Aorta (tissue), 5 donors: ENCODE measurements at places on chromosomes 16 and 17.

- no peak for DNase-seq
These were observed 9.6 kb upstream of the METTL16 start for GRCh38 chr17:2521257-2521656.

DNA sequence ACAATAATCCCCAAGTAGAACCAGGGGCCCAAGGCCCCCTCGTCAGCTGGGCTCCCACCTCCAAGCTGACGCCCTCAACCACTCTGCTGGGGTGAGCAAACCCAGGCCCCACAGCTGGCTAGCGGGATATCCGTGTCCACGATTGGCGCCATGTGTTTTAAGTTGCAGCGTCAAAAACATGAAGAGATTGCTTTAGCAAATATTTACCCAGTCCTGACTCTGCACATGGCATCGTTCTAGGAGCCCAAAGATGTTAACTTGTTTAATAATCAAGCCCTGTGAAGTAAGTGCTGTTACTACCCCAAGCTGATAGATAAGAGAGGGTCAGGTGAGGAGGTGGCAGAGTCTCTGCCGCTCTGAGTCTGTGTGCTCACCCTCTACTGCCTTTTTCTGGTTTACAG, 344 bp upstream of the SEPTIN12 start:
- DNase-seq: no peak

DNA sequence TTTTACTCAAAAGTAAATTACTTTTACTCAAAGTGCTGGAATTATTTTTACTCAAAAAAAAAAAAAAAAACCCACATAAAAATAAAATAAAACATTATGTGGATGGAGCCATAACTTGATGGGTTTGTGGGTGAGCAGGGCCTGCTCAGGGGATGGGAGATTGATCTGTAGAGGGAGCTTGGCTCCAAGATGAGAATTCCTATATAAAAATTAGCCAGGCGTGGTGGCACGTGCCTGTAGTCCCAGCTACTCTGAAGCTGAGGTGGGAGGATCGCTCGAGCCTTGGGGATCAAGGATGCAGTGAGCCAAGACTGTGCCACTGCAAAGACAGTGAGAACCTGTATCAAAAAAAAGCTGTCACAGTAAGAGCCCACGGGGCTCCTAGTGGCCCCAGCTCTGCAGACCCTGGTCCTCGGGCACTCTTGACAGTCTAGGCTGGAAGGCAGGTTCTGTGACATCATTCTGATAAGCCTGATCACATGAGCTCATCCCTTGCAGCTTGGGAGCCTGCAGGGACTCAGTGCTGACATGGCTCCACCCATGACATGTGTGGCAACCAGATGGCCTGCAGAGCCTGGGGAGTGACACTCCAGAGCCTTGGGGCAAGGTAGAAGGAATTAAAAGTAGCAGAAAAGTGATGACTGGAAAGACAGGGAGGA, 42.5 kb downstream of the ST3GAL2 start:
- DNase-seq: no peak

DNA sequence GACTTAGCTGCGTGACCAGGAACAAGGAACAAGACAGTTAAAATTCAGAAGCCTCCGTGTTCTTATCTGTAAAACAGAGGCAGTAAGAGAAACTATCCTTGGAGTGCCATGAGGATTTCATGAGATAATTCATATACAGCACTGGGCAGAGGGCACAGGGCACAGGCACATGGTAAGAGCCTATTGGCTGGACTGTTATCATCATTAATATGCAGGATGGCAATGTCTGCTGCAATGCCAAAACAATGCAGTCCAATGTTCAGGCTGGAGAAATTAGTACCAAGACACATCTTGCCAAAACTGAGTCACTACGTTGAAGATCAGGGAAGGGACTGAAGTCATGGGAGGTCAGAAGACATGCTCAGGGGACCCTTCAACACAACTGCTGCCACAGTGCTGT, 13.6 kb downstream of the CDRT4 start:
- no peak for DNase-seq

DNA sequence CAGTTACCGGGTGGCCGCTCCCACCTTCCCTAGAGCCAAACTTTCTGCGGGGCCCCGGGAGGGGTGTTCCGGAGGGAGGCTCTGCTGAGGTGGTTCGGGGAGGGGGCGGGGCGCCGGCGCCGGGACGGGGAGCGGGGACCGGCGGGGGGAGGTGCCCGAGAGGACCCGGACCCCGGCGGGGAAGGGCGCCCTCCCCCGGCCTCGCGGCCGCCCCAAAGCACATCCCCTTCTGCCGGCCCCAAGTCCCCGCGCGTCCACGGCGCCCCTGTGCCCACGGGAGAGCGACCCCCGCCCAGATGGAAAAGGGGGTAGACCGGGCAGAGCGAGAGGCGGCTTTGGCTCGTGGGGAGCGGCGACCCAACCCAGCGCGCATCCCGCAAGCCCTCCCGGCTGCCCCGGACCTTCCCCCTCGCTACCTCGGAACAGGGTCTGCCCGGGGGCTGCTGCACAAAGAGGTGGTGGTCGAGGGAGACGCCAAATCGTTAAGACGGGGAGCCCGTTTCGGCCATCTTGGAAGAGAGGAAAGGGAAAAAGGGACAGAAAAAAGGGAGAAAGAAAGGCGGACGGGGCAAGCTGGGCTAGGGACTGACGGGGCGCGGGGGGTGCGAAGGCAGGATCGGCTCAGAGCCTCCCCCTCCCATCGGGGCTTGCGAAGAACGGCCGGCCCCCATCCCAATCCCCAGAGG, 530 bp downstream of the PCGF2 start:
- peak; percentile 91 for DNase-seq

DNA sequence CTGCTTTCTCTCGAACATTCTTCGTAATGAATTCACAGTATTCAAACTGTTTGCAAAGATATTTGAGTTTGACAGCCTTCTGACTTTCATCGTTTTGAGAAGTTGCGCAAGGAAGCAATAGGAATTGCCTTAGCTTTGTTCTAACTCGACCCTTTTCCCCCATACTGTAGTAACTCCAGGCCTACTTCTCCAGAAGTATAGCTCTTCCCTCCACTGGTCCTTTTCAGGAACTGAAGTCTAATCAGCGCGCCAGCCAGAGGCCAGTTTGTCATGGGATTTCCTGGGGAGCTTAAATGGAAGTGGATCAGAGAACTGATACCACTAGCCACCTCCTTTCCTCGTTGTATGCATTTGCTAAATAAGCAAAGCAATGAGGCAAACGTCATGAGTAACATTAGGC, 27.9 kb downstream of the CDR2 start:
- no peak for DNase-seq

- DNase-seq: no peak
These were observed 246.9 kb upstream of the GSE1 start for GRCh38 chr16:85366031-85366763.

DNA sequence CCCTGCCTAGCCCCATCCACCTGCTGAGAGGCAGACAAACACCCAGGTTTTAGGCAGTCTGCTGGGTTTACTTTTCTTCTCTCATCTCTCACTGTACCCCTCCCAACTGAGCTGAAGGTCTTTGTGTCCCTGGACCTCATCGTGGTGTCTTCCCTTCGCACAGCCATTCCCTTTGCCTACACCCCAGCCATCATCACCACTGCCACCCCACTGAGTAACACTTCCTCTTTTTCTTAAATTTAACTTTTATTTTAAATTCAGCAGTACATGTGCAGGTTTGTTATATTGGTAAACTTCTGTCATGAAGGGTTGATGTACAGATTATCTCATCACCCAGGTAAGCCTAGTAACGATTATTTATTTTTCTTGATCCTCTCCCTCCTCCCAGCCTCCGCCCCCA, 188.3 kb upstream of the MON1B start:
- no peak for DNase-seq

DNA sequence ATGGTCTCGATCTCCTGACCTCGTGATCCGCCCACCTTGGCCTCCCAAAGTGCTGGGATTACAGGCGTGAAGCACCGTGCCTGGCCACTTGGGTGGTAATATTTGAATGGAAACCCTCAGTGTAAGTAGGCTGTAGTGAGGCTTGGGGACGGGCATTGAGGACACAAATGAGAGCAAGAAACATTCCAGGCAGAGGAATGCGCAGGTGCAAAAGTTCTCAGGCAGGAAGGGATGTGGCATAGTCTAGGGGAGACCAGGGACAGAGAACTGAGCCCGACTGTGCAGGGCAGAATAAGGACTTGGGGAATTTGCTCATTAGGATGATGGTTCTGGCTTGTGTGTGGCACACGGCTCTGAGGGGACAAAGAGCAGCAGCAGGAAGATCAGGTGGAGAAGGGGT, 54.8 kb downstream of the GRB2 start:
- DNase-seq: no peak

- DNase-seq: no peak
These were observed 44.2 kb downstream of the WDR45B start for GRCh38 chr17:82603981-82604448.

DNA sequence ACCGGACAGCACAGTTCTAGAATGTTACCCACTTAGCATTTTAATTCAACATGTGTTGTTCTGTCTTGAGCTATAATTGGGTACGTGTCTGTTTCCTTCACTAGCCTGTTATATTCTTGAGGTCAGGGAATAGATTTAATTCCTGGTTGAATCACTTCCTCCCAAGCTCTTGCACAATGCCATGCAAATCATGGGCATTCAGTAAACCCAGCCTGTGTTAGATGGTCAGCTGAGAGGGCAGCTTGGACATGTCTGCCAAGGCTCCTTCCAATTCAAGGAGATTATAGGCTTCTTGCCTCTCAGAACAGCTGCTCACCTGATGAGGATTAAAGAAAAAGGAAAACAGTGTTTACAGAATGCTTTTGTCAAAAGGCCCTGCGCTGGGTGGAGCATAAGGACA, 12.6 kb downstream of the C1QTNF1 start:
- peak; percentile 41 for DNase-seq

- no peak for DNase-seq
These were observed 13.6 kb upstream of the CBFB start for GRCh38 chr16:67015313-67015731.

GRCh38 chr17:39750131-39751015, 12.6 kb downstream of the GRB7 start:
- peak; percentile 50 for DNase-seq

DNA sequence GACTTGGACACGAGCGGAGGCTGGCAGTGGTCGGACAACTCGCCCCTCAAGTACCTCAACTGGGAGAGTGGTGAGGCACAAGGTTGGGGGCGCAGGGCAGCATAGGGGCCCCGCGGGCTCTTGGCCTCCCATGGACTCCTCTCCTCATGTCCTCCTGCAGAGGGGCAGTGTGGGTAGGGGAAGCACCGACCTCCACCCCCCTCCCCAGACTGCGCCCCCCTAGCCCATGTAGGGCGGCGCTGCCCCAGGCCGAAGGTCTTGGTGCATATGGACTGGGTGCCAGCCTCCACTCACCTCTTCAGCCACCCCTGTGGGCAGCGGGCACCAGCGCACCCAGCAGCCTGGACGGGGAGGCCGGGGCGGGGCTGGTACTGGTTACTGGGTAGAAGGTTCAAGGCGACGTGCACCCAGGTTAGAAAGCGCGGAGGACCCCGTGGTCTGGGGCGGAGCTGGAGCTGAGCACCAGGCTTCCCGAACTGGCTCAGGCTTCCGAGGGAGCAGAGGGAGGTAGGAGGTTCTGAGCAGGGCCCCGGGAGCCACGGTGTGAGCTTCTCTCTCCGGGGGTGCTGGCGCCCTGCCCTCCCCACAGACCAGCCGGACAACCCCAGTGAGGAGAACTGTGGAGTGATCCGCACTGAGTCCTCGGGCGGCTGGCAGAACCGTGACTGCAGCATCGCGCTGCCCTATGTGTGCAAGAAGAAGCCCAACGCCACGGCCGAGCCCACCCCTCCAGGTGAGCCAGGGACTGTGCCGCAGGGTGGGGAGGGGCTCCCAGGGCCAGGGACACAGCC, 39.5 kb downstream of the MRC2 start:
- DNase-seq: no peak

DNA sequence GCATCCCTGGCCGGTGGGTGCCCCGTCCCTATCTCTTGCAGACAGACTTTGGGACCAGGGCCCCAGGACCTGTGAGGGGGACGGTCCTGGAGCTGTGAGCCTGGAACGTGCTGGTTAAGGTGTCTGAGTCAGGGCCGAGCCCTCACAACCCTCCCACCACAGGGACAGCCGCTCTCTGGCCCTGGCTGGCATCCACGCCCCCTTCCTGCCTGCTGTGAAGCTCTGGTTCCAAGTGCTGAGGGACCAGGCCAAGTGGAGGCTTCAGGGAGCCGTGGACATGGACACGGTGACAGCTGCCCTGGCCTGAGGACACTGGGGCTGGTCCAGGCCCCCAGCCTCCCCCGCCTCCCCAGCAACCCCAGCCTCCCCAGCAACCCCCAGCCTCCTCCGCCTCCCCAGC, 6.6 kb downstream of the TSR3 start:
- no peak for DNase-seq

DNA sequence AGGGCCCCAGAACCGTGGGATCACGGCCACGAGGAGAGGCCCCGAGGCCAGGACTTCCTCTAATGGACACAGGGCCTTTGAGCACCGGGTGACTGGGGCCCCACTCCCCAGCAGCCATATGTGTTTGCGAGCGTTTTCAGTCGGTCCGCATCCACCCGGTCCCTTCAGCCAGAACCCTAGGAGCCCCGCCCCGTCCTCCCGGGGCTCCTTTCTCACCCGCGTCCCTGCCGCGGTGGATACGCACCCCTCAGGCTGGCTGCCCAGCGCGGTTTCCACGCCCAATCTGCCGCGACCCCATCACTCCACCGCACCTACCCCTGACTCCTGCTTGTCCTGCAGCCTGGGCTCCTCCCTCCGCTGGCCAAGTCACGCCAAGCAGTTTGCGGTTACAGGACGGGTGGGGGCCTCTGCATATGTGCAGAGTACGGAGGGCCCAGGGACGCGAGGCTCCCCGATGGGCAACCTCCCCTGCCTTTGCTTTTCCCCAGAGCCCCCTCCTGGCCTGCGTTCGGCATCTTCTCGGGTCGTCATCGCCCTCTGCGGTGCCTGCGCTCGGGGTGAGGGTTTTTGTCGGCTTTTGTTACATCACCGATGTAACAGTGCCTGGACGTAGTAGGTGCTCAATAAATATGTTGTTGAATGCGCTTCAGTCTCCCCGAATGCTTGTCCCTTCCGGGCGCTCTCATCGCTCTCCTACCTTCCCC, 1.0 kb upstream of the TTYH2 start:
- DNase-seq: peak; percentile 70

- DNase-seq: no peak
These were observed 104.1 kb downstream of the BANP start for GRCh38 chr16:88055356-88055755.

GRCh38 chr16:58249388-58249779, 45.4 kb downstream of the PRSS54 start:
- DNase-seq: no peak

DNA sequence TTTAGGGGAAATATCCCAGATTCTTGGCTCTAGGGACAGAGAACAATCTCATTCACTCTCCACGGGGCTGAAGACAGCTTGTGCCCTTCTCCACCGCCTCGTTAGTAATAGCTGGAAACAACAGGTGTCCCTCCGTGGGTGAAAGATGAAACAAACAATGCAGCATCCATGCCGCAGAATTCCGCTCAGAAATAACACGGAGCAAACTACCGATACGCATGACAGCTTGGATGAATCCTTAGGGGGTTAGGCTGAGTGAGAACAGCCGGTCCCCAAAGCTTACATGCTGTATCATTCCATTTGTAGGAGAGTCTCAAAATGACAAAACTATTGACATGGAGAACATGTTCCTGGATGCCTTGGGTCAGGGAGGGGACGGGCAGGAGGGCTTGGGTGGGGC, 29.4 kb upstream of the CACNG1 start:
- no peak for DNase-seq
